ENCODE measurements at places on chromosomes 1 and 21.

GRCh38 chr1:118881751-118882150 lies 106.4 kb downstream of the TBX15 start:
- DNase-seq, result no peak

DNA sequence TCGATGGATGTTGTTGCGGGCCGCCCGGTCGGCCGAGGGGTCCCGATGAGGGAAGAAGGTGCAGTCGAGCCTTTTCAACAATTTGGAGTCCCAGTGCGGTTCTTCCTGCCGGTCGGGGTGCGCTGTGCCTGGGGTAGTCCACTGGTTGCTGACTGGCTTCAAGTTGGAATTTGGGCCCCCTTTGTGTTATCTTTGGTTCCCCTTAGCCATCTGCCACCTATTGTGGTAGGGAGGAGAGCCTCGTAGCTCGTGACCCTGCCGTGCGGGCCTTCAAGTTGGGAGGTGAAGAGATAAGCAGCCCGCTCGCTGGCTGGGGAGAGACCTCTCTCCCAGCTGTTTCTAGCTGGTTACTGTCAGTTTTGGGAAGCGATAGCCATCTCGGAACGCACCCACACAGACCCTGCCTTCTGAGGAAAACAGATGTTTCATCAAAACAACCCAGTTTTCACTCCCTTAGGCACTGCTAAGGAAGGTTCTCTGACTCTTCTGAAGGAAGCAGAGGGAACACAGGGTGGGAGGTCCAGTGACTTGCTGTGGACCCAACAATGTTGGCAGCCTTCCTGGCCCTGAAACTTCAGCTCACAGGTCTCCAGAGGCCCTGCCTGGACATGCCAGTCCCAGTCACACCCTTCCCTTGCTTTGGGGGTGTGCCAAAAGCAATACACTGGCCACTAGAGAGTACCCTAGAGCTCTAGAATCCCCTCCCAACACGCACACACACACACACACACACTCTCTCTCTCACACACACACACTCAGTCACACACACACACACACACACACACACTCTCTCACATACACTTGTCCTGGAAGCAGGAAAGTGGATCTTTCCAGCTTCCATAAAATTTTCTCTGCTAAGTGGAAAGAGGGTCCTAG lies 1.0 kb downstream of the BTG2 start:
- DNase-seq, result peak; percentile 27

GRCh38 chr1:77349275-77349674 lies 67.5 kb downstream of the AK5 start:
- no peak for DNase-seq

GRCh38 chr1:46130606-46131005 lies 1.8 kb downstream of the PIK3R3 start:
- no peak for DNase-seq

DNA sequence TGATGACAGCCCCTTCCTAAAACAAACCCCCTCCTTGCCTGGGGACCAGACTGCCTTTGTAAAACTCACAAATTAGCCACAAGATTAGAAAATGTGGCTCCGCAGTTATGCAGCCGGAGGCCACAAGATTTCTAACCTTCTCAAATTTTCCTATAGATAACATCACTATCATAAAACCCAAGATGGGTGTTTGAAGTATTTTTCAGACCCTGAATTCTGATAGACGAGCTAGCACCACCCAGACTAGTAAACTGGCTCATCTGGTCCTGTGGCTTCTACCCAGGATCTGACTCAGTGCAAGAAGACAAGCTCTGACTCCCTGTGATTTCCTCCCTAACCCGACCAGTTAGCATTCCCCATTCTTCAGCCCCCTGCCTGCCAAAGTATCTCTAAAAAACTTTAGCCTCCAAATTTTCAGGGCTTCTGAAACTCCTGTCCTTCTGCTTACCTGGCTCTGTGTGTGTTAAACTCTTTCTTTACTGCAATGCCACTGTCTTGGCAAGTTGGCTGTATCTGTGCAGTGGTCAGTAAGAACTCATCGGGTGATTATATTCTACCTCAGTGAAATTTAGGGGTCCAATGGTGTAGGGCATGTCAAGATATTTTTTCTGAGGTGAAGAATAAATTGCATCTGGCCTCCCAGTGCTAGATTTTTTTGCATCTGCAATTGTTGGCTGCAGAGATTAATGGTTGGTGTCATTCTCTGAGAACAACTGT lies 102.1 kb downstream of the S1PR1 start:
- DNase-seq, result no peak

DNA sequence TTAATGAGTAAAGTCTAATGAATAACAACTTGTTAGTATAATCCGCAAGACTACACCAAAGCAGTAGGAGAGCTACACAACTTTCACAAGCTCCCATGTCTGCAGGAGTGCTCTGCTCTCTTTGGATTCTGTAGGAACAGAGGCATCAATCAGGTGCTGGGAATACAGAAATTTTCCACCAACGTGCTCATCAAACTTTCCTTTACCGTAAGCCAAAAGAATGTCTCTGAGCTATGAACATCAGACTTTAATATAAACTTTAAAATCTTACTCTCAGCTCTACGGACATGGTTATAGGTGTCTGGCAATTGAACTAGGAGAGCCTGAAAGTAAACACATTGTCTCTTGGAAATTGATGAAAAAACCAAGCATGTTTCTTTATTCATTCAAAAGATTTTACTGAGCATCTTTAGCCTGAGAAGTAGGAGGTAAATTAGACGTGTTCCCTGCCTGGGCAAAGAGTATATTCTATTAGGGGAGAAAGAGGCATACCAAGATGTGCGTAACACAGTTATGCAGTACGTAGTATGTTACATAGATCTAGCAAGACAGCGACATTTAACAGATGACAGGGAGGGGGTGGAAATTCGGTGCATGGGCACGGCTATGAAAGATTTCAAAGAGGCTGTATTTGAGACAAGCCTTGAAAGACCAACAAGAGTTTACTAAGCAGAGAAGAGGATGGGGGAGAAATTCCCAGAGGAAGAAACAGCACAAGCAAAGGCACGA lies 85.2 kb downstream of the TM2D1 start:
- DNase-seq, result no peak

DNA sequence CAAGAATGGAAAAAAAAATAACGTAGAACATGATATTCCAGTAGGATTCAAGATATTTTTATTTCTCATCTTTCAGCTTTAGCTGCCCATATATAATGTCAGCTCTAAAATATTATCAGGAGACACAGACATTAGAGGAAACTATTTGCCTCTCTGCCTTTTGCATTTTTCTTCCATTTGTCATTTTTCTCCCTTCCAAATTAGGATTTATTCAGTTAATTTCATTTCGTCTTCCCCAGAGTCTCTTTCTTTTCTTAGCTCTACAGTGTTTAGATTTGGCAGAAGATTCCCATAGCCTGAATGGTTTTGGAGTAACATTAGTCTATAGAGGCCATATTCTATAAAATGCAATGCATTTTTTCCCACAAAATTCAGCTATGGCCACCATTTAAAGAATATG lies 5.1 kb upstream of the ENAH start:
- DNase-seq, result no peak

- no peak for DNase-seq
These were observed 47.8 kb downstream of the SELENOF start for GRCh38 chr1:86865973-86866637.

- DNase-seq, result no peak
These were observed 21.0 kb downstream of the SDE2 start for GRCh38 chr1:225977937-225978748.

DNA sequence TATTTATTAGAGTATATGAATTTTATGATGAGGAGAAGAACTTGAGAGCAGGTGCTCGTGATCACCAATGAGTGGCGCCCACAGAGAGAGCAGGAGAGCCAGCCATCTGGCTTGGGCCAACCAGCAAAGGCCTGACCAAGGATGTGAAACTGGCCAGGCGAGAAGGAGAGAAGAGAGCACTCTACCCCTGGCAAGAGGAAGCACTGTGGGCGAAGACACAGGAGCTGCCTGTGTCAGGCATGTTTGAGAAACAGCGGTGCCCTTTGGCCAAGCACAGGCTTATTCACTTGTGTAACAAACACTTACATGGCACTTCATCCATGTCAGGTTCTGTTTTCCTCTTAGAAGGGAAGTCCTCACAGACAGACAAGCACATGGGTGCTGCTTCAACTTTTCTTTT lies 4.2 kb upstream of the SIPA1L2 start:
- no peak for DNase-seq

GRCh38 chr1:70360321-70360720 lies 5.8 kb upstream of the ANKRD13C start:
- no peak for DNase-seq

- DNase-seq, result no peak
These were observed 40.8 kb downstream of the HTR6 start for GRCh38 chr1:19705464-19705863.

- DNase-seq, result no peak
These were observed 1401.7 kb downstream of the NCAM2 start for GRCh38 chr21:22399681-22400514.

GRCh38 chr1:20723537-20724363 lies 5.9 kb upstream of the KIF17 start:
- DNase-seq, result no peak

DNA sequence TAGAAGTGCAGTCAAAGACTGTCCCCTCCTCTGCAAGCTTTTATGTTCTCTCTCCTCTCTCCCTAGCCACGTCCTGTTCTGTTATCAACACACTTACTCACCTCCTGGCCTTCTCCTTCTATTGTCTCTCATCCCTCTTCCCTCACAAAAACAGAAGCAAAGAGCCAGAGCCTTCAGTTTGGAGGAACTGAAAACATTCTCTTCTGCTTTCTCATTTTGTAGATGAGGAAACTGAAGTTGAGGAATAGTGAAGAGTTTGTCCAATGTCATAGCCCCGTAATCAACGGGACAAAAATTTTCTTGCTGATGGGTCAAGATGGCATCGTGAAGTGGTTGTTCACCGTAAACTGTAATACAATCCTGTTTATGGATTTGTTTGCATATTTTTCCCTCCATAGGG lies 1.9 kb downstream of the NLRP3 start:
- DNase-seq, result no peak

- DNase-seq, result peak; percentile 63
These were observed 95.5 kb downstream of the ZFYVE9 start for GRCh38 chr1:52237430-52237829.

DNA sequence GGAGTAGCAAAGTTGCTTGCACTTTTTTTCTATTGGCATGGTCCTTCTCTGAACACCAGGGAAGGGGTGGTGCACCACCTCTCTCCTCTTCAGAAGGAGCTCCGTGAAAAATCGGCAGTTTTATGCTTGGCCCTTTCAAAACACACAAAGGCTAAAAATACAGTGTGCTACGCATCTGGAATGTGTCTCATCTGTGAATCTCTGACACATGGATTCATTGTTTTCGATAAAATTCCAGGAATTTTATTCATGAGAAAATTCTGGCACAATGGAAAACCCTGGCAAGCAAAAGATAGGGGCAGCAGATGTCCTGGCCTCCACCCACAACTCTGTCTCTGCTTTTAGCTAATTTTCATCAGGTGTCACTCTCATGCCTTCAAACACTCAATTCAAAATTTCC lies 42.9 kb downstream of the ERG start:
- DNase-seq, result no peak

DNA sequence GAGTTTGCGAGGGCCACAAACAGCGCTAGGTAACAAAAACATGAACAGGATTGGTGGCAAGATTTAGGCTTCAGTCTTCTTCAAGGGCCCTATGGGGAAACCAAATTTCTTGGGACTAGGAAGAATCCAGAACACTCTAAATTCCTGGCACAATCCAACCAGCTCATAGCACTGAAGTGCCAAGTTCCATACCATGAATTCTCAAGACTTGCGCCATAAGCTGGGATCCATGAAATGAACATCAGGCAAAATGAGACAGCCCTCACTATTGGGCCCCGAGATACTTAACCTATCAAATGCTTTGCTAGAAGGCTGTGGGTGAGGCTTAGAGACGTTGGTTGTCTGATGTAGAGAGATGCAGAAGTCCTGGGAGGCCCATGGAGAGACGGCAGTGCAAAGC lies 322.1 kb downstream of the PAPPA2 start:
- DNase-seq, result no peak

- peak; percentile 70 for DNase-seq
These were observed 153.9 kb upstream of the GREM2 start for GRCh38 chr1:240765732-240766363.

- DNase-seq, result no peak
These were observed 73.5 kb upstream of the RUNX3 start for GRCh38 chr1:25003457-25004190.

DNA sequence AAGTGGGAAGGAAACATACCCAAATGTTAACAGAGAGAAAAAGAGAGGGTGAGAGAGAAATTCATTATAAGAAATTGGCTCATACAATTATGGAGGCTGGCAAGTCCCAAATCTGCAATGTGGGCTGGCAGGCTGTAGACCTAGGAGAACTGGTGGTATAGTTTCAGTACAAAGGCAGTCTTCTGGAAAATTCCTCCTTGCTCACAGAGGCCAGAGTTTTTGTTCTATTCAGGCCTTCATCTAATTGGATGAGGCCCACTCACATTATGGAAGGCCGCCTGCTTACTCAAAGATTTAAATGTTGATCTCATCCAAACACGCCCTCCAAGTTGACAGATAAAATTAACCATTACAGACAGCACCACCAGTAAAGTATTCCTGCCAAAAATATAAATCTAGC lies 36.1 kb upstream of the CAPZB start:
- no peak for DNase-seq

- DNase-seq, result no peak
These were observed 29.6 kb downstream of the GNB1 start for GRCh38 chr1:1861339-1861730.

DNA sequence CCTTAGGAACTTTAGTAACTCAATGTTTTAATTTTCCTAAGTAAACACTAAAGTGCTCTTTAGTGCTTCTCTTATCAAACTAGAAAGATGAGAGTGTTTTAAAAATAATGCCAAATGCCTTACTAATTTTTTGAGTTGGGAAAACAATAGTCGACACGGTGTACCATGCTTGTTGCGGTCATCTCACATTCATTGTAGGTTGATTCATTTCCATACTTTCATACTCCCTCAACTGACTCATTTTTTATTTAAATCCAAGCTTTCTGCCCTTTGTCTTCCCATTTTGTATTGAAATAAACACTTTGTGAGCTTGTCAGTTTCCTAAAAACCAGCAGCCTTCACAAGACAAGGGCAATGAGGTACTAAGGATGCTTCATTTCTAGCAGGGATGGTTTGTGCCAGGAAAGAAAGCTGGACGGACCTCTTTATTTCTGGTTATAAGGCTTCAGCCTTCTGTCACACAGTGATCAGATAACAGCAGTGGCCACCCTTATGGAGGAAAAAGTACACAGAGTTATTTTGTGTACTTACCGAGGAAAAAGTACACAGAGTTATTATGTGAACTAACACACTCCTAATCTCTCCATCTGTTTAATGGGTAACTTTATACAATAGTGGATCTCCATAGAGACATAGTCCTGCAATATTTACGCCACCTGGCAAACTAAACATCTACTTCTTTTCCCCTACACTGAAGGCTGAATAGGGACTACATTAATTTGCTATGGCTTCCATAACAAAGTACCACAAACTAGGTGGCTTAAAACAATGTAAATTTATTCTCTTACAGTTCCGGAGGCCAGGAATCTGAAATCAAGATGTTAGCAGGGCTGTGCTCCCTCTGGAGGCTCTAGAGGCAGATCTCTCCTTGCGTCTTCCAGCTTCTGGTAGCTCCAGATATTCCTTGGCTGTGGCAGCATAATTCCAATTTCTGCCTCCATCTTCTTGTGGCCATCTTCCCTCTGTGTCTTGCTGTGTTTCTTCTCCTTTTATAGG lies 13.0 kb upstream of the CCDC190 start:
- DNase-seq, result peak; percentile 72

GRCh38 chr1:182330303-182330702 lies 61.3 kb downstream of the GLUL start:
- DNase-seq, result peak; percentile 4

- no peak for DNase-seq
These were observed 59.3 kb downstream of the MAN1C1 start for GRCh38 chr1:25675729-25676476.

All from astrocyte of the cerebellum (primary cell).